ENCODE measurements at places on chromosomes 13 and 19. TPM values are rescaled to one million over a fixed set of nuclear protein-coding genes. Genes with fewer than 3 reads are reported as not detected.
A peak's percentile ranks its signal among the peaks of the same experiment; 100 is the strongest.

- no peak for DNase-seq
Observed at GRCh38 chr13:49893591-49893990, 42.5 kb downstream of the SPRYD7 start.

DNA sequence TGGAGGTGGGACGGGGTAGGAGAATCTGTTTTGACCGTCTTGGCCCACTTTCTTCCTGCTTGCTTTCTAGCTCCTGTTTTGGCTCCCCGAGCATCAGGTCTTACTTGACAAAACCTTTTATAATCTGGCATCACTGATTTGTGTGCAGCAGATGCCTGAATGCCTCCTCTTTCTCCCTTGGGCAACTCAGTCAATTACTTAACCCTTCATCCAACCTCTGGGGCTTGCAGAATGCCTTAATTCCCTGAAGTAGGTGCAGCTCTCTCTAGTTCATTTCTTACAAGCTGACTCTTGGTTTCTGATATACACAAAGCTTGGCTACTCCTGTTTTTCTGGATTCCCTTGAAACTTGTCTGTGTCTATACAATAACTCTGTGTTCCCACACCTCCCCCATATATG lies 5.7 kb upstream of the NUP58 start:
- DNase-seq: no peak

GRCh38 chr13:33913829-33914228 lies 95.9 kb downstream of the RFC3 start:
- no peak for DNase-seq

GRCh38 chr19:2150794-2151338 lies 500 bp downstream of the AP3D1 start:
- DNase-seq: no peak

DNA sequence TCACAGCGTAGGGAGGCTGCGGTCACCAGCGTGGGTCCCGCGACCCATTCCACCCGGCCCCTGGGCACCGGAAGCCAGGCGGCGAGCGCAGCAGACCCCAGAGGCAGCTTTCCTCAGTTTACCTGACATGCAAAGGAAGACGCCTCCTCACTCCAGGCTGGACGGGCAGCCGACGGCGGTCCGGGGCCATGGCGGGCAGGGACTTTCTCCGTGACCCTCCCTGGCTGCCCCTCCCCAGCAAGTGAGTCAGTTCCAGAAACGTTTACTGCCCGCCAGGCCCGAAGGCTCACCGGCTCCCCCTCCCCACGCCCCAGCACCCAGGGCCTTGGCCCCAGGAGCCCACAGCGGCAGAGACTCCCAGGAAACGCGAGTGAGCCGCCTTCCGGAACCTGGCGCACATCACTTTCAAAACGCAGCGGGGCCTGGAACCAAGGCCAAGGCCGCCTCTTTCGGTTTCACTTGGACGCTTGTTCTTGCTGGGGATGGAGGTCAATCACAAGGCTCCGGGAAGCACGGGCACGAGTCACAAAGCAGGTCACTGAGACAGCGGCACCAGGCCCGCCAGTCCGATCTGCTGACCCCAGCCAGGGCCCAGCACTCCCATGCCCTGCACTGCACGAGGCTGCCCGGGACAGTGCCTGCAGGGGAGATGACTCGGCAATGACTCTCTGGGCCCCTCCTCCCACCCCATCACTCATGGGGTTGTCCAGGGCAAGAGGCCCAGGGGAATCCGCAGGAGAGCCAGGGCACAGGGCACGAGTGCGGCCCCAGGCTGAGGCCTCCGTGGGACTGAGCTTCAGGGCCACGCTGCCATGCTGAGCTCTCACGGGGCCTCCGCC lies 5.3 kb downstream of the SBNO2 start:
- DNase-seq: no peak

GRCh38 chr13:91729859-91730258 lies 331.4 kb downstream of the GPC5 start:
- no peak for DNase-seq

- no peak for DNase-seq
Observed at GRCh38 chr13:107091428-107091827, 523.5 kb upstream of the ARGLU1 start.

- no peak for DNase-seq
Observed at GRCh38 chr13:60720590-60720989, 323.6 kb downstream of the TDRD3 start.

DNA sequence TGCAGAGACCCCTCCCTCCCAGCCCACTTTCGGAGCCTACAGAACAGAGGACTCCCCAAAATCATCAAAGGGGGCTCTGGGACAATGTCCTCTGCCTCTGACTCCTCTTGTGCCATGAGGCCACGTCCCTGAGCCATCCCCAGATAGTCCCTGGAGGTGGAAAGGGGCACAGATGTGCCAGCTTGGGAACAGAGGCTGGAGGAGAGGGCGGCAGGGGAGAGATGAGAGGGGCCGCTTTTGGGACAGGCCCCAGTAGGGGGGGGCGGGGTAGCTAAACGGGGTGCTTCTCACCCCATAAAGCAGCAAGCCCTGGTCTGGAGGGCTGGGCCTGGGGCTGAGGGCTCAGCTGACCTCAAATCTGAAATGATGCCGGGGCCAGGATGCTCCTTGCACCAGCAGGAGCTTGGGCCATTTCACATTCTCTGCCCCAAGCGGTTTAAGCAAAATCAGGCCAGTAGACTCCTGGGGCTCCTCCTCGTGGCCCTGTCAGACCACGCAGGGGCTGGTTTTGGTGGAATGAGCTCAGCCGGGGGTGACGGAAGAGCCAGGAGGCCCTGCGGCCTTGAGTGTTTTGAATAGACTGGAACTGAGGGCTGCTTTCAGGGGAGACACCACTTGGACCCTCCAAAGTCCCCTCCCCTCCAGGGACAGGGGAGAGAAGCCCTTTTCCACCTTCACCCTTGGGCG lies 27.1 kb downstream of the ONECUT3 start:
- DNase-seq: no peak

DNA sequence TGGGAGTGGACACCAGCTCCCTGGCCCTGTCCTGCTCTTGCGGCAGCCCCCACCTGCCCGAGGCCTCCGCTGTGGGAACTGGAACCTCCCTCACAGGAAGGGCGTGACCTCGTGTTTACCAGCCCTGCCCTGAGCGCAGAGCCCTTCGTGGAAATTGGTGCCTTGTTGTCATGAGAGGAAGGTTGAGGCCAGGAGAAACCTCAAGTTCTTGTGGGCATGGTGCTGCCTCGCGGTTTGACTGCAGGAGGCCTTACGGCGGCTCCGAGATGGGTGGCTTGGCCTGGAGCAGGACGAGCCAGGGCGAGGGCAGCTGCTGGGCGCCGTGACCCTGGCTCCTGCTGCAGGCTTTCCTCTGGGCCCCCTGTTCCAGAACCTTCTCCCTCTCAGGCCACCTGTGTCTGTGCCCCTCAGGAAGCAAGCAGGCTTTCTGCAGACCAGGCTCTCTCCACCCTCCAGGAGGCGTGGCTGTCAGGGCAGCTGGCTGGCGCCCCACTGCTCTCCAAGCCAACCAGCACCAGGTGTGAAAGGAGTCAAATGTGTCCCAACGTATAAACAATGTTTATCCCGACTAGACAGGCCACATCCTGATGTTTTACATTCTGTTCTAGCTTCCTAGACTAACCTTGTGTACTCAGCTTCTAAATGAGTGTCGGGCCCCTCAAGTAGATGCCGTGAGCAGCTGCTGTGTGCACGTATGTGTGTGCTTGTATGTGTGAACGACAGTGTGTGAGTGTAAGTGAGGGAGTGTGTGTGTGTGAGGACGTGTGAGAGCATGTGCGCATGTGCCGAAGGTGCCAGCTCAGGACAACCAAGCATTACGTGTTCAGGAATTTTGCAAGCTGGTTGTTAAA lies 10.4 kb upstream of the RASA3 start:
- DNase-seq: no peak

DNA sequence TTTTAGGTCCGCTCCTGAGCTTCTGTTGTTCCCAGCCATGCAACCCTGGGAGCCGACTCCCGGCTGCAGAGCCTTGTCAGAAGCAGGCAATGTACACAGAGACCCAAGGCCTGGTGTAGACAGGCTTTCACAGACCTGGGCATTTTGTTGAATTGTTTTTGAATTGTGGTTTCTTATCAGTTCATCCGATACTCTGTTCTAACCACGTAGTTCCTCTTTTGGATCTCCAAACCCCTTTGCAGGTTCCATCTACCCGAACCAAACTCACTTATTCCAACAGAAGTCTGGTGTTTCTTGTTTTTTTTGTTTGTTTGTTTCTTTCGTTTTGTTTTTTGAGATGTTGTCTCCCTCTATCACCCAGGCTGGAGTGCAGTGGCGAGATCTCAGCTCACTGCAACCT lies 6.3 kb upstream of the NLRP2 start:
- DNase-seq: no peak

GRCh38 chr13:69921156-69921555 lies 186.5 kb upstream of the ATXN8OS start:
- DNase-seq: no peak

DNA sequence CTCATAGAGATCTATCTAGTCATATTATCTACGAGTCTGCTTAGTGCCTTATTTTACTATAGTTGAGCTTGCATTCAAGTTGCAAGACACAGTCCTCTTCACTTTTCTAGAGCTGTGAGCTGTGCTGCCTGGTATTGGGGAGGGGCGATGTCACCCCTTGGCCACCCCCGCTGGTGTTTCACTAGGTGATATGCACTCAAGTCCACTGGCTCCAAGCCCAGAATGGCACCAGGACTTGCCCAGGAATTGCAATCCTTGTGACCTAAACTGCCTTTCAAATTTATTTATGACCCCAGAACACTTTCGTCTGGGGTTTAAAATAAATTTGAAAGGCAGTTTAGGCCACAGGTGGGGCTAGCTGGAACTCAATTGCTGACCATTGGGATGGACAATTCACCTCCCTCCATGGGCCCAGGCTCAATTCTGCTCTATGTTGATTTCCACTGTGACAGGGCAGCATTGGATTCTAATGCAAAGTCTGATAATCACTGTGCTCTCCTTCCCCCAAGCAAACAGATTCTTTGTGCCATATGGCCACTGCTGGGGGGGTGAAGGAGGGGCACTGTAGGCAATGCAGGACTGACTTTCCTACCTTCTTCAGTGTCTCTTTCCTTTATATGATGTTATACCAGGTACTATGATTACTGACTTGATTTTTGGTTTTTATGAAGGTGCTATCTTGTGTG lies 1244.2 kb upstream of the MIR17HG start:
- DNase-seq: no peak

DNA sequence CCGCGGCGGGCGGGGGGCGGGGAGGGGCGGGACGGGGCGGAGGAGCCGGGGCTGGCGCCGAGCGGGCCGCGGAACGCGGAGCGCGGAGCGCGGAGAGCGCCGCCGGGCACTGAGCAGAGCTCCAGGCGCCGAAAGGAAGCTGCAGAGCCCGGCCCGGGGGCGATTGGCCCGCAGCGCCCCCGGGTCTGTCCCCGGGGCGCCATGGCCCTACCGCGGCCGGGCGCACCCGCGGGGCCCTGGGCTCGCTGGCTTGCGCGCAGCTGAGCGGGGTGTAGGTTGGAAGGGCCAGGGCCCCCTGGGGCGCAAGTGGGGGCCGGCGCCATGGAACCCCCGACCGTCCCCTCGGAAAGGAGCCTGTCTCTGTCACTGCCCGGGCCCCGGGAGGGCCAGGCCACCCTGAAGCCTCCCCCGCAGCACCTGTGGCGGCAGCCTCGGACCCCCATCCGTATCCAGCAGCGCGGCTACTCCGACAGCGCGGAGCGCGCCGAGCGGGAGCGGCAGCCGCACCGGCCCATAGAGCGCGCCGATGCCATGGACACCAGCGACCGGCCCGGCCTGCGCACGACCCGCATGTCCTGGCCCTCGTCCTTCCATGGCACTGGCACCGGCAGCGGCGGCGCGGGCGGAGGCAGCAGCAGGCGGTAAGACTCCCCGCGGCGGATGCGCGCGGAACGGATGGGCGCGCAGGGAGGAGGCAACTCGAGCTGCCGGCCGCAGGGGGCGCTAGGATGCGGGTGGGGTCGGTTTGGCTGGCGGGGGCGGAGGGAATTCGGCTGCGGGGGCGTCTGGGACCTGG lies at the start of gene PDE4A:
Gene PDE4A, plus strand, starts transcription at position 95 of the 796 bp plus-strand sequence. Its CDS starts 227 bp downstream, at position 322.
- no peak for DNase-seq

DNA sequence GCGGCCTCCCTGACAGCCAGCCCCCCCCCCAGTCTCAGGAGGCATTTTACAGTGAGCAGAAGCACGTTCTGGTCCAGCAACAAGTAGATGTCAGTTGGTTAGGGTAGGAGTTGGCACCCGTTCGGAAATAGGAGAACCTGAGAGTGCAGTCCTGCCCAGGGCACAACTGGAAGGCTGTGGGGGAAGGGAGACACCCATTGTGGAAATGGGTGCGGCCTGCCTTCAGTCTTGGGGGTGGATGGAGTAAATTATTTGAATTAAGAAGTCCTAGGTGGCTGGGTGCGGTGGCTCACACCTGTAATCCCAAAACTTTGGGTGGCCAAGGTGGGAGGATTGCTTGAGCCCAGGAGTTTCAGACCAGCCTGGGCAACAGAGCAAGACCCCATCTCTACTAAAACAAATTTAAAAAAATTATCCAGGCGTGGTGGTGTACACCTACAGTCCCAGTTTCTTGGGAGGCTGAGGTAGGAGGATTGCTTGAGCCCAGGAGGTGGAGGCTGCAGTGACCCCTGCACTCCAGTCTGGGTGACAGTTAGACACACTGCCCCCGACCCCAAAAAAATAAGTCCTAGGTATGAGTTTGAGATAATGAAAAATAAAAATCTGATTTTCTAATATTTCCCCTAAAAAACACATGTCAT lies 1.2 kb downstream of the CIRBP start:
- no peak for DNase-seq

- DNase-seq: peak; percentile 36
Observed at GRCh38 chr13:111940892-111941291, 126.1 kb upstream of the SOX1 start.

- no peak for DNase-seq
Observed at GRCh38 chr13:58300224-58300623, 668.7 kb downstream of the PCDH17 start.

- no peak for DNase-seq
Observed at GRCh38 chr13:50006426-50007135, 8.7 kb upstream of the KCNRG start.

Gene KLK3
- not detected for total RNA-seq

Gene ELSPBP1
- total RNA-seq: not detected

Gene USHBP1
- total RNA-seq: 4.3 TPM

Gene C19orf85
- not detected for total RNA-seq

Gene PSG7
- not detected for total RNA-seq

Gene DACT3
- total RNA-seq: 23.5 TPM

Gene ELANE
- 0.83 TPM for total RNA-seq

Gene LILRA1
- total RNA-seq: not detected

Gene MEDAG
- total RNA-seq: 42.4 TPM

Gene OLFM2
- total RNA-seq: 1.4 TPM

Gene RAB3A
- total RNA-seq: 27.0 TPM

All from right atrium auricular region (tissue), 2 donors.